Activated T-helper 1 cell treated with anti-CD3 and anti-CD28 coated beads, Interleukin-2, amount 50 U/mL, for 16 hours (primary cell): ENCODE measurements at places on chromosomes 2 and 18.

- no peak for DNase-seq
Measured at GRCh38 chr2:29117636-29118303, 2.6 kb downstream of the CLIP4 start.

GRCh38 chr2:133967326-133967725 is 286.5 kb upstream of the MGAT5 start:
- DNase-seq = no peak

GRCh38 chr2:138564586-138565229 is 63.1 kb downstream of the SPOPL start:
- DNase-seq = no peak

DNA sequence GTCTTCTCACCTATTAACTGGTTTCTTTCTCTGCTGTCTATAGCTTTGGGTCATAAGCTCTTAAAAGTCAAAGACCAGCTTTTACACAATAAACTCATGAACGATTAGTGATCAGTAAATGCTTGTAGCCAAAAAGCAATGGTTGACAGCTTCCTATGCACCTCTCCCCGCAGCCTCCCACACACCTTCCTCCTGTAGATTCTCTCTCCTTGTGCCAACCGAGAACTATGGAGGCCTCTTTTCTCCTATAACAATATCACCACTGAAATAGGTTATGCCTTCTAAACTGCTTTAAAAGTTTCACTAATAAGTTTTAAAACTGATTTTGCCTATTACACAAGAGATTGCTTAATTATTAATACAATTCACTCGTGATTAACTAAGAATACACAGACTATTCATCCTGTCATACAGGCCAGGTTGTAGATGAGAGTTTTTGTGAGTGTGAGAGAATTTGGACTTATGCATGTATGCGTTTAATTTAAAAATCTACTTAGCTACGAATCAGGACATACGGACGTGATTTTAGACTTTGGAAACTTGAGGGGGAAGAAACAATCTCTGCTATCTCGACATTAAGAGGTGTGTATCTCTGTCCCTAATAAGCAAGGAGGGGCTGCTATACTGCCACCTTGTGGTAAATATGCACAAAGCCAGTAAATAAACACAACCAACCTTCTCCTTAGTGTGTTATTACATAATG is 229.1 kb upstream of the RBBP8 start:
- DNase-seq = no peak

DNA sequence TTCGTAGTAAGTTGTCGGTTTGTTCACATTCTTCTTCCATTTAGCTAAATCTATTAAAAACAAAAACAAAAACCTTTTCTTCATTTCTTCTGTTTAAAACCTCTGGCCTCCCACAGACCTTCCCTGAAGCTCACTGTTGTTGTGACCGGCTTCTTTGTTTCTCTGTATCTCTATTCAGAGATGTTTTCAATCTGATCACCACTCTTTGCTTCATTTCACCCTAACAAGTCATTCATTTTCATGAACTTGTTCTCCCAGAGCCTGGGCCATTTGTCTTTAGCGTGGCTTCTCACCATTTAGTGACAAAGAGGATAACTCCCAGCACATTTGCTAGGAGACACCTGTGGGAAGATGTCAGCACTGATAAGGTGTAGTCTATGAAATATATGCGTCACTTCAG is 794.2 kb downstream of the ERBB4 start:
- no peak for DNase-seq

- DNase-seq = no peak
Measured at GRCh38 chr2:132515010-132515409, 98.4 kb downstream of the GPR39 start.

DNA sequence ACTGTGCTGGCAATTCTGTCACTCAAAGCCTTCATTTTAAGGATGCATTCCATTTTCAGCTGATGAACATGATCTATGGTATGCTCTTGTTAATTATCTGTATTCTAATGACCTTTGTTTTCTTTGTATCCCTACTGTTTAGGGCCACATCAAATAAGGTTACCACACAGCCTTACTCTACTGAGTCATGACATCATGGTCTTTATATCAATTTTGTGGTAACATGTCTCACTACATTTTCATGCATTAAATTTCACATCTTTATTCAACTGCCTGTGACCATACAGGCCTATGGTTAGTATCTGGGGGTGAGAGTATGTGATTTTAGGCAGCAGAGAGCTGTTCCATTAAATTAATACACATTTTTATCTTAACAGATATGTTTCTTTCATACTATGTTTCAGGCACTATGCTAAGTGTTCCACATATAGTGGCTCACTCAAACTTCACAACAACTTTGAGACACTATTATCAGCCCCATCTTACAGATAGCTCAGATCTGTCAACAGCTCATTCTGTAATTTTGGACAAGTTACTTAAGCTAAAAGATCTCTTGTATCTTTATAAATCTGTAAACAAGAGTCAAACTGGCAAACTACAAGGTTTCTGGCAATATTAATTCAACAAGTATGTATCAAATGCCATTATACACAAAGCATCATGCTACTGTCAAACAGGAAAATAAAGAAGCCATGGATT is 18.0 kb downstream of the LRPPRC start:
- DNase-seq = no peak

DNA sequence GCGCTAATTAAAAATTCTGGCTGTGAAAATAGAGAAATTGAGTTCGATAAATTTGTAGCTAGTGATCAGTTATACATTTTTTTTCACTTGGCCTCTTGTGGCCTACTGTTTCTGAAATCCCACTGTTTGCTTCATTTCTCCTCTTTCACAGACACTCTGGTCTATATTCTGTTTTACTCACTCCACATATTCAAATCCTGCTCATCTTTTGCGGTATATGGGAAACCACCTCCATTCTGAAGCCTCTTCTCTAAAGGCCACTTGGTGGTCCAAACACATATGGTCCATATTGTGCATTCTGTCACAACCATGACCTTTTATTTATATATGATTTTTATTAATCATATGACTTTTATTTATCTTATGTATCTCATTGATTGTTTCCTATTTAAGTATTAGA is 67.0 kb downstream of the MYO1B start:
- DNase-seq = no peak

DNA sequence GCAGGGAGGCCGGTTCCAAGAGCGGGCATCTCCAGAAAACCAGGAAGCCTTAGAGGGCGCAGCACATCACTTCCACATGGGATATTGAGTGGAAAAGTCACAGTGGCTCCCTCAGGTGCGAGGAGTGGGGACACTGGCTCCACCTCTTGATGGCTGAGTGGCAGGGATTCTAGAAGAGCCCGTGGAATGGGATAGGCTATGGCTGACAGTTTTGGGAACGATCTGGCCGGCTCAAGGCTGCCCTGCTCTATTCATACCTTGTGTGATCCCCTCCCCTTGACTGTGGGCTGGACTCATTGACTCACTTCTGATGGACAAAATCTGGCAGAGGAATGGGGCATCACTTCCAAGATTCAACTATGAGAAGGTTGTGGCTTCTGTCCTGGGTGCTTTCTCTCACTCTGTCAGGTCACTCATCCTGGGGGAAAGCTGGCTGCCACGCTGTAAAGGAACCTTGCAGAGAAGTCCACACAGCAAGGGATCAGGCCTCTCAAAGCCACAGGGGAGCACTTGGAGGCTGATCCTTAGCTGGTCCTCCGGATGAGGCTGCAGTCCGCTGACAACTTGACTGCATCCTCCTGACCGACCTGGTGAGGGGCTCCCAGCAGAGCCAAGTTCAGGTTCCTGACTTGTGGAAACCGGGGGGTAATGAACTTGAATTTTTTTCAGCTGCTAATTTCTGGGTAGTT is 46.7 kb upstream of the HS6ST1 start:
- DNase-seq = no peak

GRCh38 chr2:72145289-72145657 is 2.4 kb downstream of the CYP26B1 start:
- DNase-seq = no peak

DNA sequence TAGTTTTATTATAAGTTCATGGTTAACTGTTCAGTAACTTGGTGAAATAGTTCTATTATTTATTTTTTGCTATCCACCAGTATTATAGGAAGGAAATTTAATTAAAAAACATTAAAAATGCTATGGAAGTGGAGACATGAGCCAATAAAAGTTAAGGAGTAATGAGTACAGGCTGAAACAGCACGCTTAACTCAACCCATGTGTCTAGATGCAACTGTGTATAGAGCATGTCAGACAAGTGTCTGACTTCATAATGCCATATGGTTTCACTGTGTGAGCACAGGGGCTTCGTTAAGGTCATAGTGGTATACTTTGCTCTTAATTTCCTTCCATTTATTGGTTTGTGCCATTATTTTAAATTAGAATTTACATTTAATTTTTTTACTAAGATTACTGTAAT is 566.8 kb upstream of the NRP2 start:
- DNase-seq = no peak

GRCh38 chr2:153819501-153819900 is 52.2 kb upstream of the GALNT13 start:
- no peak for DNase-seq

- DNase-seq = no peak
Measured at GRCh38 chr2:173815772-173816171, 149.4 kb downstream of the SP3 start.

- DNase-seq = no peak
Measured at GRCh38 chr2:218262631-218263586, 2.1 kb downstream of the GPBAR1 start.

DNA sequence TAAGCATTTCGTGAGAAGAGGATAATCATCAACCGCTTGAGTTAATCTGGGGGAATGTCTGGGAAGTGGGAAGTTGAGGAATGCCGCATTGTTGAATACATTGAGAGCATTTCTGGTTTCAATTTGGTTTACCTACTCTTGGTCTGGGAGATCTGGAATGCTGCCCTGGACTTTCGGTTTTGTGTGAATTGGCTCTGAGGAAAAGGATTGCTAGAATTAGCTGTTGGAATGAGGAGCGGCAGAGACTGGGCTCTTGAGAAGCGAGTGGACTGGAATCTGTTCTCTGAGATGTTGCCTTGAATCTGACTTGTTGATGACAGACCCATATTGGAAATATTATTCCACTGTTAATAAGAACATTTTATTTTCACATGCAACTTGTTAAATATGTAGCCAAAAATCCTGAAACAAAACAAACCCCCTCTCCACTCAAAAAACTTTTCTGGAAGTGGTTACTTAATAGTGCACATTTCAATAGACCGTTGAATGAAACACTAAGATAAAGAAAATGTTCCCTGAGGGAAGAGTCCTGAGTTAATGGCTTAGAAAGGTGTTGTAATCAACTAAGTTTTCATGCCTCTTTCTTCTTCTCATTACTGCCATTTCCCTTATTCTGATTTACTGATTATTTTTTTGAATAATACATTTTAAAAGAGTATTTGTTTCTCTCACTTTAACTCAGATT is 50.8 kb downstream of the PTPRM start:
- no peak for DNase-seq

GRCh38 chr2:130874512-130874911 is 37.8 kb downstream of the ARHGEF4 start:
- DNase-seq = no peak

DNA sequence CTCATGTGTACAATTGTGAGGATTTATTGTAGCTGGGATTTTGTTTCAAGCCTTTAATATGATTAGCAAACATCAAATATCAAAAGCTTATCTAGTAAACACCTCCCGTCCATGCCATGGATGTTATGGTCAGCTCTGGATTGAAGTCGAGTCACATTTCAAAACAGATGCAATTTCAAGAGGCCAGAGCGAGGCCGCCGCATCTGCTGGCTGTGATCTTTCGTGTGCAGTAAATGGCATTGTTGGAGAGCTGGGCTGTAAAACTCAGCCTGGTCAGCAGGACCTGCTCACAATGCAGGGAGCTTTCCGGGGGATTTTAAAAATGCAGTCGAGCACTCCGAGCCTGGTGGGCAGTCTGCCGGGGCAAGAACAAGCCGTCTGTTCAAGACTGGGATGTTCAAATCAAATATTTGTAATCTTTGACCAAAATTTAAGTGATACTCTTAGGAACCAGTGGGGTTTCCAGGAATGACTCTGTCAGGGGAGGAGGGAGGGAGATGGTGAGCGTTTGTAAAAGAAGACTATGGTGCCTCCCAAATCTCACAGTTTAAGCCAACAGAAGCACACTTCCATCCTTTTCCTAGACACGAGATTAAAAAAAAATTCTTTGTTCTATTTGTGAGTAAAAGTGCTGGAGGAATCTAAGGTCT is 97.6 kb downstream of the MYCN start:
- DNase-seq = no peak

DNA sequence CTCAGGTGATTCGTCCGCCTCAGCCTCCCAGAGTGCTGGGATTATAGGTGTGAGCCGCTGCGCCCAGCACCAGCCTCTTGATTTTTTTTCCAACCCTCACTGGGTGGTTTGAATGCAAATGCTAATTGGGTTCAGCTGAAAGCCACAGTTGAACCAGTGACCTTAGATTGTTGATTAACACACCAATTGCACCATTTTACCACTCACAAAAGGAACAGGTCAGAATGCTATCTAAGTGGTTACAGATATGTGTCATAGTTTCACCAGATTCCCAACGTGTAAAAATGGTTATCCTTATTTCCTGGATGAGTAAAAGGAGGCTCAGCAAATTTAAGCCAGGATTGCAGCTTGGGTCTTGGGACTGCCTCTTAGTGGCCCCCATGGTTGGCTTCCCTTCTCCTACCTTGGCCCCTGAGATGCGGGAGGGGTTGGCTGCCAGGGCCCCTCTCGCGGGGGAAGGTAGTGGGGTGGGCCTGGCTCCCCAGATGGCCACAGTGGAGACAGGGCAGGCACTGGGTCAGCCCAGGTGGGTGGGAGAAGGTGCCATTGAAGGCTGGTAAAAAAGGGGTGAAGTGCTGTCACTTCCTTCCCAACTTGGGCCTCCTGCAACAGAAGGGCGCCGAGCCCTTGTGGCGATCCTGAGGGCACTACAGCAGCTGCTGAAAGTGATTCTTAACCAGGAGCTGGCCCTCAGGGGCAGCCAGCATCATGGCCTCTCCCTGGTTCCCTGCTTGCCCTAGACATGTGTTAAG is 164.9 kb upstream of the HAAO start:
- DNase-seq = no peak

DNA sequence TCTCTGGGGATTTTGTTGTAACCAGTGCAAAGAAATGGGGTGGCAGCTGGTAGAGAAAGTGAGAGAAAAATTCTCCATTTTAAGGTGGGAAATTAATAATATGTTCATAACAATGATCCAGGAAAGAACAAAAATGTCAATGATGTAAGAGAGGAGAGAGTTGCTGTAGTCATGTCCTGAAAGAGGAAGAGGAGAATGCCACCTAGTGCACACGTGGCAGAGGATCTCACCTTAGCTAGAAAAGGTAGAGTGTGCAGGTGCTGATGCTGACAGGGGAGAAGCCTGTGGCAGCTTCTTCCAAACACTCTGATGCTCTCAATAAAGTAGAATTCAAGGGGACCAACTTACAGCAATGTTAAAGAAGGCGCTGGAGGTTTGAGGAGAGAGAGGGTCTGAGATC is 282.9 kb upstream of the PKDCC start:
- no peak for DNase-seq

GRCh38 chr18:78293940-78294541 is 685.6 kb upstream of the SALL3 start:
- no peak for DNase-seq
